ENCODE measurements at places on chromosomes 16 and 17.

GRCh38 chr16:50338371-50339231, 30.2 kb downstream of the BRD7 start:
- no peak for DNase-seq

- peak; percentile 57 for DNase-seq
These were observed 151.1 kb upstream of the GSE1 start for GRCh38 chr16:85461814-85462713.

- no peak for DNase-seq
These were observed 27.2 kb upstream of the ST6GALNAC1 start for GRCh38 chr17:76670718-76671122.

GRCh38 chr16:50859628-50860360, 117.9 kb downstream of the CYLD start:
- DNase-seq = no peak
